ENCODE measurements at places on chromosomes 16 and 17. TPM values are rescaled to one million over a fixed set of nuclear protein-coding genes. Genes with fewer than 3 reads are reported as not detected.

The SCNN1B gene
- total RNA-seq, result 0.24 TPM

The MPP3 gene
- 2.1 TPM for total RNA-seq

The HEXD gene
- 27.7 TPM for total RNA-seq

The HS3ST4 gene
- 3.1 TPM for total RNA-seq

The CIBAR2 gene
- not detected for total RNA-seq

The FNDC8 gene
- total RNA-seq, result not detected

The GGA2 gene
- 42.4 TPM for total RNA-seq

The NPIPB6 gene
- 2.2 TPM for total RNA-seq

The KRT32 gene
- total RNA-seq, result not detected

The STUB1 gene
- total RNA-seq, result 116 TPM

The SDK2 gene
- total RNA-seq, result 1.2 TPM

The RGS11 gene
- 0.04 TPM for total RNA-seq

The SGCA gene
- 0.37 TPM for total RNA-seq

The SPATA32 gene
- not detected for total RNA-seq

The EME2 gene
- 17.7 TPM for total RNA-seq

The CDRT15 gene
- not detected for total RNA-seq

The CDRT4 gene
- 10.4 TPM for total RNA-seq

The PYDC1 gene
- total RNA-seq, result not detected

The KRTAP4-12 gene
- total RNA-seq, result not detected

The MAP2K6 gene
- 13.2 TPM for total RNA-seq

The KRT16 gene
- total RNA-seq, result 1.1 TPM

The FADS6 gene
- 4.2 TPM for total RNA-seq
